Muscle of back (tissue), 13 donors: ENCODE measurements at places on chromosomes 6 and 20.

DNA sequence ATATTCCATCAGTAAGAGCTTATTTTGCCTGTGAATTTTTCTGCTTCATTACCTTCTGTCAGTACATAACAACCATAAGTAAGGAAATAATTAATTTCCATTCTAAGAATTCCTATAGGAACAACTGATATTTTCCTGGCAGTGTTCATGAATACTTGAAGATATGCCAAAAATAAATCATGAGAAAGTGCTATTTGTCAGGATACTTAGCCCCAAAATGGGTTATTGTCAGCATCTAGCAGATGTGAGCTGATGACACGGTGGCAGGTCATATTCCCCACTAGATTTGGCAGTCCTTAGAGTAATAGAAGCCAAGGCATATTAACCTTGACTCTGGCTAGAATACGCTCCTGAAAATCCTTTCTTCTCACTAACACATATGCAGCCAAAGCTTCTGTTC is 43.2 kb upstream of the CRISP1 start:
- peak; percentile 51 for DNase-seq

- DNase-seq: peak; percentile 98
Observed at GRCh38 chr6:112087136-112087911, at the start of the genes FAM229B and TUBE1. Gene FAM229B, plus strand, starts transcription at chr6:112087591. Its CDS starts 11,693 bp downstream, at chr6:112099284. Gene TUBE1, minus strand, starts transcription at chr6:112087482. Its CDS starts 48 bp downstream, at chr6:112087434.

DNA sequence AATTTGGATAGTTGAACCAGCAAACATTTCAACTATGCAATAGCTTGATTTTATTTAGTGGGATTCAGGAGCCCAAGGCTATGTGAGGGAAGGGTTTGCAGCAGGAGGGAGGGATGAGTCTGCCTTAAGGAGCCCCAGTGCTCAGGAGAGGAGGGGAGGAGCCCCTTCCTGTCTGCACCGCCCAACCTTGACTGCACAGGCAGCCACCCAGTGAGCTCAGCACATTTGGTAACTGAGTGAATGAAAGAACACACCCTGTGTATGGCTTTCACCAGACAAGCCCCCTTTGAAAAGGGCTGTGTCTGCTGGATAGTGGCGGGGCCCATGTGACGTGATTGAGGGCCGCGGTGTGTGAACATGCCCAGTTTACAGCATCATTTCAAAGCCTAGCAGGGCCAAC is 17.0 kb downstream of the DACT2 start:
- DNase-seq: peak; percentile 33

DNA sequence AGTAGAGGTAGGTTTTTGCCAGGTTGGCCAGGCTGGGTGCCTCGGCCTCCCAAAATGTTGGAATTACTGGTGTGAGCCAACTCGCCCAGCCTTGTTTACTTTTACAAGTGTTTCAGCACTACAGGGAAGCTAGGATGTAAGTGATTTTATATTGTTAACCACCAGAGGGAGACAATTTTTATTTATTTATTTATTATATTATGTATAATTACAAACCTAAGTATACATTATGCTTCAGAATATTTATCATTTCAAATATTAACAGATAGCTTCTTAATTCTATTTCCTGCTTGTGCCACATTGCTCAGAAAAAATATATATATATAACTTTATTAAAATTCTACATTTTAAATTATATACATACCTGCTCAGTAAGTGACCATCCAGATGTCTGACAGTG is 9.8 kb downstream of the MMUT start:
- DNase-seq: no peak

DNA sequence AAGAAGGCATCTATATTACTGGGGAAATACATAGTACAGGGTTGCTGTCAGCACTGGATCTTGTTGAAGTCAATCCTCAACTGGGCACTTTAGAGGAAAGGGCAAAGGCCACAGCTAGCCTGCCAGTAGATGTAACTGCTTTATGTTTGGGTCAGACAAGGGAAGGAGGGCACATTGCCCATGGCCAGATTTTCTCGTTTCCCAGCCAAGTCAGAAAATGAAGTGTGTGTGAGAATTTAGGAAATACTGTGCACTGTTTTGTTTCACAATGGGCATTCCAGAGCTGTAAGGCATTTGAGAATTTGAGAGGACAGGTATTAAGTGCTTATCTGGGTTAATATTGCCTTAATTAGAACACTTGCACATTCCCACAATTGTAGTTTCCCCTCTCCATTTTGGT is 183.9 kb upstream of the MCHR2 start:
- DNase-seq: no peak

DNA sequence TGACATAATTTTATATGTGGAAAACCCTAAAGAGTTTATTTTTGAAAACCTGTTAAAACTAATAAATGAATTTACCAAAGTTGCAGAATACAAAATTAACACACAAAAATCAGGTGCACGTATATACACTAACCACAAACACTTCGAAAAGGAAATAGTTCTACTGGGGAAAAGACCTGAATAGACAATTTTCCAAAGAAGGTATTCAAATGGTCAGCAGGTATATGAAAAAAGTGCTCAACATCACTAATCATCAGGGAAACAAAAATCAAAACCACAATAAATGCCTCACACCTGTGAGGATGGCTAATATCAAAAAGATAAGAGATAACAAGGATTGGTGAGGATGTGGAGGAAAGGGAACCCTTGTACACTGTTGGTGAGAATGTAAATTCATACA is 110.6 kb downstream of the PXDC1 start:
- no peak for DNase-seq

- no peak for DNase-seq
Observed at GRCh38 chr6:474453-475185, 83.1 kb downstream of the IRF4 start.

DNA sequence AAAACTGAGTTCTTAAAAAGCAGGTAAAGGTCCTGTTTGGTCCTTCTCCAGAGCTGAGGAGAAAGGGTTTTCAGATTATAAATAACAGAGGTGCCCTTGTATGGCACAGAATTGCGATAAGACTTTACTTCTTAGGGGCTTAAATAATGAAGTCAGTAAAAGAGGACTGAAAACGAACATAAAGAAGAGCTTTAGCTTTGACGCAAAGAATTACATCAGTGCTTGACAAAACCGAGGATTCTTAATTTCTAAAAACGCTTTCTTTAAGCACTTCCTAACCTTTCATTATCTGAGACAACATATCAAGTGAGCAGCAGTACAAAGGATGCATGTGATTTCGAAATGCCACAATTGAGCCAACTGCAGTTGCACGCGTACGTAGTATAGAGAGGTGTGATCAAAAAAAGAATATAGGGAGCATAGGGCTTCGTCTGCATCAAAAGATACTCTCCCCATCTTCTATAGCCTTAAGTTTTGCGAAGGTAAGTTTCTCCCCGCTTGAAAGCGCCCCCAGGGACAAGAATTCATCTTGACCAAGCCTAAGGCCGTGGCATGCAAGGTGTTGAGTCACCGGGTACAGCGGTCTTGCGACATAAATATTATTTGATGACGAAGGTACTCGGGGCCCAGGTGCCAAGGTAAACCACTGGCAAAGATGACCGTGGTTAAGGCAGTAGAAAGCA is 778 bp upstream of the LOC128125822 start:
- no peak for DNase-seq

DNA sequence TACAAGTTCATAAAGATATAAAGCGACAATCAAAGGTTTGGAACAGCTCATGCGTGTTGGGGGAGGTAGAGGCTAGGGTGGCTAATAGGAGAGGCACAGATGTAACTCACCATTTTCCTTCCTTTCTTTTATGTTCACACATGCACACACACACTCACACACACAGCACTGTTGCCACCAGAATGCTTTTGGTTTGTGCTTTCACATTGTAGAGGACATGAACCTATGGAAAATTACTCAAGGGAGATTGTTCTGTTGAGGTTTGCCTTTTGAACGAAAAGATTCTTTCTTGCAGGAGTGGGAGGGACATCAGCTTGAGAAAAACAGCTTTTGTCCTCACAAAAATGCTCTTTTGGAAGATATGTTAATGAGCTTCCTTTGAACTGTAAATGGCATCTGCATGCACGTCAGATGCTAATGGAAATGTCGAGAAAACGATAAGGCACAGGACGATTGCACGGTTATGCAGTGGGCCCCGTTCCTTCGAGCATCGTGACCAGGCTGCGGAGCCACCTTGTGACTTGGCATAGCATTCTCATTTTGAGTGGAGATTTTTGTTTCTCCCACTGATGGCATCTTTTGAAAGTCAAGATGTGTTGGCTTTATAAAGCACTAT is 724.1 kb downstream of the KIF16B start:
- no peak for DNase-seq

DNA sequence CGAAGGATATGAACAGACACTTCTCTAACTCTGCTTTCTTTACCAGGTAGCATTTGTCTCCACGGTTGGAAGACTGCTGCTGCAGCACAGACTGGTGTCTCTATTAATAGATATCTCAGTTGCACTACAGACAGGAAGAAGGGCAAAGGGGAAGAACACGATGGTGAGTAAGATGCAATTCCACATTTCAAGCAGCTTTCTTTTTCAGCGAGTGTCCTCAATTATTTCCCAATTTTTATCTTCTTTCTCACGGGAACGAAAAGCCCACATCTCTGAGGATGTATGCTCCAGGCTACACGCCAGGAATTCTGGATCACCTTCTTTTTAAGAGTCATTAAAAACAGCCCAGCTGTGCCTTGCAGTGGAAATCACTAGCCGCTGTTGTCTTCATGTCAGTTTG is 311.6 kb upstream of the ECI2 start:
- no peak for DNase-seq

DNA sequence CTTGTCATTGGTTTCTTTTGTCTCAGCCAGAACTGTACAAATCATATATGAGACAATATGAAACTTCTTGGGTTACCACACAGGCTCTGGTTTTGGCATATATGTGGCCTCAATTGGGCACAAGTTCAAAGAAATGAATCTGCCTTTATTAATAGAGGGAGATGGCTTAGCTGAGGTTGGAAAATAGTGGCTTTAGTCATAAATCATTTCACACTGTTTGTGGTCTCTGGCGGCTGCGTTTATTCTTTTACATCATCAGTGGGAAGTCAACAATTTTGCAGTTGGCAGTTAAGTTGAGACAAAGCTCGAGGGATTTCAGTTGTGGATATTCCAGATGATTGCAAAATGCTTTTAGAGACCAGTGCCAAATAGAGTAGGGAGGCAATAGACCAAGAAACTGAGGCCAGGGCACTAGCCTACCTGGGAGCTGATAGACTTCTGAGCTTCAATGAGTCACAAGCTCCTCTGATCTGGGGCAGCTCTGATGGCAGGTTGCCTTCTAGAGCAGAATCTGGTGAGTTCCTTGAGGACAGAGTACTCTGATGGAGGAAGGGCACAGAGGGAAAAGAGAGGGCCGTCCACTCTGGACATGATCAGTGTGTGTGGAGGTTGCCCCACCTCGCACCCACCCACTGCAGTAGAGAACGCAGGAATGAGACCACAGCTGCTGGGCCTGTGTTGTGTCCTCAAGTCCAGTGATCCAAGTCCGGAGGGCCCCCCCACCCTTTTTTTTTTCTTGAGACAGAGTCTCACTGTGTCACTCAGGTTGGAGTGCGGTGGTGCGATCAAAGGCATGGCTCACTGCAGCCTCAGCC is 73.5 kb downstream of the ARMC2 start:
- DNase-seq: peak; percentile 52

DNA sequence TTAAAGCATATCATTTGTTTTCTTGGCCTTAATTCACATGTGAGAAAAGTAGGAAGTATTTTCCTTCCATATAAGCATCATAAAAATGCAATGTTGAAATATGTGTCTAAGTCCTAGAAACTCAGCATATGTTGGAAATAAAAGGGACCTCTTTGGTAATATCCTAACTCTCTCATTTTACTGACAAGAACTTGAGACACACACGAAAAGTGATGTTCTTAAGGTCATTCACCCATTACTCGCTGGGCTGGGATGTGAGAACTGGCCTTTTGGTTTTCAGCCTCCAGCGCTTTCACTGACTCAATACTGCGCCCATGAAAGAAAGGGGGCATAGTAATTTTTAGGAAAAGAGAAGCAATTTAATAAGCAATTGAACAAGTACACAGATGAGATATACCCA is 153.5 kb upstream of the SCGN start:
- no peak for DNase-seq

DNA sequence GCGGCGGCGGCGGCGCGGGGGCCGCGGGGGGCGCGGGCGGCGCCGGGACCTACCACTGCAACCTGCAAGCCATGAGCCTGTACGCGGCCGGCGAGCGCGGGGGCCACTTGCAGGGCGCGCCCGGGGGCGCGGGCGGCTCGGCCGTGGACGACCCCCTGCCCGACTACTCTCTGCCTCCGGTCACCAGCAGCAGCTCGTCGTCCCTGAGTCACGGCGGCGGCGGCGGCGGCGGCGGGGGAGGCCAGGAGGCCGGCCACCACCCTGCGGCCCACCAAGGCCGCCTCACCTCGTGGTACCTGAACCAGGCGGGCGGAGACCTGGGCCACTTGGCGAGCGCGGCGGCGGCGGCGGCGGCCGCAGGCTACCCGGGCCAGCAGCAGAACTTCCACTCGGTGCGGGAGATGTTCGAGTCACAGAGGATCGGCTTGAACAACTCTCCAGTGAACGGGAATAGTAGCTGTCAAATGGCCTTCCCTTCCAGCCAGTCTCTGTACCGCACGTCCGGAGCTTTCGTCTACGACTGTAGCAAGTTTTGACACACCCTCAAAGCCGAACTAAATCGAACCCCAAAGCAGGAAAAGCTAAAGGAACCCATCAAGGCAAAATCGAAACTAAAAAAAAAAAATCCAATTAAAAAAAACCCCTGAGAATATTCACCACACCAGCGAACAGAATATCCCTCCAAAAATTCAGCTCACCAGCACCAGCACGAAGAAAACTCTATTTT is 2.0 kb downstream of the FOXC1 start:
- no peak for DNase-seq

DNA sequence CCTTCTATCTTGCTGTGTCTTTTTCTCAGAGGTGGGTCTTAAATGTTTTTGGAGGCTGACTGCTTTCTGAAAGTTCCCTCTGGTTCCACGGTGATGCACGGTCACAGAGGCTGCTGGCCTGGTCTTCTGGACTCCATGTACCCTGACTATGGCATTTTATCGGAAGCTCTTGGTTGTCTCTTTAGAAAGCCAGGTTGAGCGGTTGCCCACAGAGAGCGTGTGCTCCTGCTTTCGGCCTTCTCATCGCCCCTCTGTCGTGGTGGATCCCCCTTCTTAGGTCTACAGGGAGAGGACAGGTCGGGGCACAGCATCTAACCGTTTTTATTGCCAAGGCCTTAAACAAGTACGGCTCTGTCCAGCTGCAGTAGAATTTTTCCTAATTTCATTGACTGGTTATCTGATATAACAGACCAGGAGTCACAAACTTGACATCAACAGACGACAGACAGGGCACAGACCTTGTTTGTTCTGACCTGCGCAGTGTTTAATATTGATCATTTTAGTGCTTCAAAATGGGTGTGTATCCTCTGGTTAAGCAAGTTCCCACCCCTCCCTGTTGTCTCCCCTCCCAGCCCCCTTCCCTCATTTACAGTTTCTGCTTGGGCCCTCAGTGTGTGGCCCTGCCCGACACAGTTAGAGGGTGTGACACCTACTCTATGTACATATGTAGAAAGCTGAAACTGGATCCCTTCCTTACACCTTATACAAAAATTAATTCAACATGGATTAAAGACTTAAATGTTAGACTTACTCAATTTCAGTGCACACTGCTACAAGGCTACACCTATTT is 24.7 kb downstream of the SYTL3 start:
- no peak for DNase-seq

DNA sequence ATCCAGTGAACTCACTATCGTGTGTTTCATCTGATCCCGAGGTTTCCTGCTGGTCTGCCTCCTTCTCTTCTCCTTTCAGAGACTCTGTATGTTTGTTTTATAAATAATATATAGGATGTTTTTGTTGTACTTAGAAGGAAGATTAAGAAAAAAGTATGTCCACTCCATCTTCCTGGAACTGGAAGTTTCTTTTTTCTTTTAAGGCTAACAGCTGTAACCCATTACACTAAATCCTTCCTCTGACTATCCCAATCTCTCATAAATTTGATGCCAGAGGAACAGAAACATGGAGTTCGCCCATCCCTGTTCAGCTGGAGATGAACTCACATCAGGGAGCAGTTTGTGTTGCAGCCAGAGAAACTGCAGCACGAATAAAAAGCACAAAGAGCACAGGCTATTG is 20.7 kb downstream of the RIPK1 start:
- DNase-seq: peak; percentile 44
